T47D (cell line): ENCODE measurements at places on chromosomes 5 and 9.

- no peak for DNase-seq
Observed at GRCh38 chr5:116765441-116765840, 190.8 kb upstream of the SEMA6A start.

DNA sequence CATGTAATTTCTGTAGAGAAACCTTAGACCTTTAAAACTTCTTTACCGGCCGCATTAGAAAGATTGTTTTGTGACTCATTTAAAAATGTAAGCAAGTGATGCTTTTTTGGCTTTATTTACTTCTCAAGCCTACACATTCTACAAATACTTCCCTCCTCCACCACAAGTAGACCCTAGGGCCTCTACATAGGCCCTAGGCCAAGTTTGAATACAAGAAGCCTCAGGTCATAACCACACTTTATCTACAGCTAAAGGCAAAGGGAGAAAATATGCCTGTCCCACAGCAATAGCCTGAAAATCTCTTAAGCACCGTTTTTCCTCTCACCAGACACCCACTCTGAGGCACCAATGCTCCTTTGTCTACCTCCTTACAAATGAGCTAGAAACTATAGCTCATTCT lies 53.9 kb downstream of the CSNK1A1 start:
- peak; percentile 29 for DNase-seq

GRCh38 chr9:33185406-33185805 lies 18.3 kb upstream of the B4GALT1 start:
- DNase-seq, result no peak

DNA sequence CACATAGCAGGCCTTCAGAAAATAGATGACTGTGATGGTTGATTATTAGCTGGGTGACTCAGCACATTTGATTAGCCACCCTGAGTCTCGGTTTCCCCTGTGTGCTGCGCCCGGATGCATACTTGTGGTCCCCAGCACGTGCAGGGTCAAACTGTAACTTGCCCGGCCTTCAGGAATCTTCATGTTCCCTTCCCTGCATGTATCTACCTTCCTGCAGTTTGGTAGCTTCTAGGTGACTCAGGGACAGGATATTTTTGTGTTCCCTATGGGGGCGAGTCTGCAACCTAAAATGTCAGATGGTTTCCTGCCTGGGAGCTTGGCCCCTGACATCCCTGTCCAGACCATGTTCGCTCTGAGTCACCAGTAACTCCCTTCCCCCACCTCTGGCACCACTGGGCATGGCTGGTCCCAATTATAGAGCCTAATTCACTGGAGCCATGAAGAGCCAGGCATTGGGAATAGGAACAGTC lies 13.2 kb downstream of the PTGS1 start:
- DNase-seq, result no peak

DNA sequence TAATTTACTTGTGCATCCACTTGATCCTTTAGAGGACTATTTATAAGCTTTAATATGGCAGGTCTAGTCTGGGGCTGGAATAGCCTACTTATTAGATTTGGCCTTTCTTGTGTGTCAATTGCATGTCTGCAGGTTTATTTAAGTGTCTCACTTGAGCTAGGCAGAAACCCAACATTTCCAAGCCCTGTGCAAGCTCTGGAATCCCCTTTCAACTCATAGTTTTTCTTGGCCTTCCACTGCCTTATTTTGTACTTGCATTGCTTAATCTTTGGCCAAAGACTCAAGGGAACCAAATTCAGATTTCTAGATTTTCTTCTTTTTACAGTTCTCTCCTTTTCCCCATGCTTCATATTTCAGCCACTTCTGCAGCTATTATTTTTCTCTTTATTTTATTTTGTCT lies 102.4 kb upstream of the RFX3 start:
- DNase-seq, result no peak

DNA sequence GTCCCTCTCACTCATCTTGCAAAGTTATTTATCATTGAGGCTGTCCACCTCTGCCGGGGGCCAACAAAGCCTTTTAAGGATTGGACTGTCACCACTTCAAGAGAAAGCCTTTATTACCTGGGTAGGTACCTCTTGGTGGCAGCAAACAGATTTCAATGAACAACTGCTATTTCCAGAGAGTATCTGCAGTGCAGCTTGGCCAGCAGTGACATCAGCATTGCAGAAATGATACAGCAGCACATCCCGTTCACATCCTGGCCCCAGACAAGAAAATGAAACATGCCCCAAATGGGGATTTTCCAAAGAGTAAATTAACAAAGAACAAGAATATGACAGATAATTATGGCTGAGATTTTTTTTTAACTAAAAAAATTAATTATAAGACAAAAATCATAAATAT lies 2.3 kb upstream of the SPATA6L start:
- DNase-seq, result no peak

DNA sequence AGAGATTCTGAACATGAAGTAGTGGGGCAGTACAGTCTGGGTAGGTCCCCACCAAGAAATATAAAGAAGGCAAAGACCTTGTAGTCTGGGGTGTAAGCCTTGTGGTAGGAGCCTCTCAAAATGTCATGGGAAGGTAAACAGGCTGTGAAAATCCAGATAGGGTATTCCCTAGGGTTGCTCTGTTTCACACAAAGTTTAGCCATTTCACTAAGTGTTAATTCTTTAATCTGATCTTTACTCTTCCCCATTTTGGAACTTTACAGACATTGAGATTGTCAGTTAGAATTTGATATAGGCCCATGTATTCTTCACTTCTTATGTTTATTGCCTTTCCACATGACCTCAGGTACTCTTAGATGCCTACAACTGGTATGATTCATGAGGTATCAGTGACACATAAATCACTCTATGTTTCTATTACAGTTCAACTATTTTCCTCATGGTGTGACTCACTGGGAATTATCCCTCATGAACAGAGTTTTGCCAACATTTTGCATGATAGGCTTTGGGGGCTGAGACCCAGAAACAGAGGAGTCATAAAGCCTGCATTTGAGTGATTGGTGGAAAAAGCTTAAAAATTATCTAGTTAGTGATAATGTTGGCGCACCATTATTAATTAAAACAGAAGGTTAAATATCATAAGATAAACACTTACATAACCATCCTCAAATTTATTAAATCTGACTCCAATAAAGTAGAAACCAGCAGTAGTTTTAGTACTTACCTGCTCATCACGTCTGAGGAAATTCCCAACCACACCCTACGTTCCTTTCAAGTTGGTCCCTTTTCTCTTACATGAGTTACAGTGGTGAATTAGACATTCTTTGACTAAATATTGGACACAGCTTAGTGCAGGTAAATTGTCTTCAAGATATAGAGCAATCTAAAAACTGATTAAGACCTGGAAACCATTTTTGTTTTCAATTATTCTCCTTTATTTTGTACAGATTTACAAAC lies 399.8 kb upstream of the MEF2C start:
- DNase-seq, result no peak
